ENCODE measurements at places on chromosomes 12 and 14.

DNA sequence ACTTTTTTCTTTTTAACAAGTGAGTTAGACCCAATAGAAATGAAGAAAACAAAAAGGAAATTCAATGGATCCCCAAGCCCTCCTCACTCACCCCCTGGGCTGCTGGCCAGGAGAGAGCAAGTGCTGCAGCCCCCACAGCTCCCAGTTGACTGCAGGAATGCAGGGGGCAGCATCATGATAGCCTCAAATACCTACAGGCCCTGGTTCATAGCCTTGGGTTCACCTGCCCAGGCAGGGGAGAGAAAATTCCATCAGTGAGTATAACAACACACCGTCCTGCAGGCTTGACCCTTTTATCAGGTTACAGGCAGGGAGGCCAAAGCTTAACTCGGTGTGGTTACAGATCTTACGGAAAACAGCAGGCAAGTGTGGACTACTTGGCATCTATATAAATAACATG, 76.3 kb downstream of the PHLDA1 start:
- DNase-seq: no peak

GRCh38 chr14:100239211-100239839, 381 bp downstream of the YY1 start:
- no peak for DNase-seq

DNA sequence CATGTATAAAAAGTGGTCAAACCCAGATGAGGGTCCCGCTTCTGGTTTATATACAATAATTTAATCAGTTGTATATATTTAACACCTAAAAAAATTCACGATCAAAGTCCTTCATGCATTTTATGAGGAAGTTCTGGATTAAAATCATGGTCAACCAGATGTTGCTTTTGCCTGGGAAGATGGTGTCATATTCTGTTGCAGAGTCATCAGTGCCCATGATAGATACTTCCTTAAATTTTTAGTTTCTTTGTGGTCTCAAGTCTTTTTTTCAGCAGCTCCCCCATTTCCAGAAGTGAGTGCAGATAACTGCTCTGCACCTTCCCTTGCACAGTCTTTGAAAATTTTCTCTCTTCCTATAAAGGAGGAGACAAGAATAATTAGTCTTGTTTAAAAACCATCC, 16.1 kb downstream of the ERP29 start:
- DNase-seq: no peak

DNA sequence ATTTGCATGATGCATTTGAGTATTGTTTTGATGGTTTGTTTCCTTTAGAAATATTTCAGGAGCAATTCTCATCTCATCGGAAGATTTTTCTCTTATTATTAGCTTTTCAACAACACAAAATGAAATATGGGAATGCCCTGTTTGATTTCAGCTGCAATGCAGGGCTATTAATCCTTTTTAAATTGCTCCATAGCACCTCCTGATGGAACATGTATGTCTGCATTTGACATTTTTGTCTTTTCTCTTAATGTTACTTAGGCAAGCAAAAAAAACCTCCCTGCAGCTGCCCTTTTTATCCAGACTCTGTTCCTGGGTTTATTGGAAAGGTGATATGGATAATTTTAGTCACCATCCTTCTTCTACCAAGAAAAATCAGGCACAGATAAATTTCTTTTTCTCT, 895.8 kb downstream of the RPS29 start:
- DNase-seq: no peak

DNA sequence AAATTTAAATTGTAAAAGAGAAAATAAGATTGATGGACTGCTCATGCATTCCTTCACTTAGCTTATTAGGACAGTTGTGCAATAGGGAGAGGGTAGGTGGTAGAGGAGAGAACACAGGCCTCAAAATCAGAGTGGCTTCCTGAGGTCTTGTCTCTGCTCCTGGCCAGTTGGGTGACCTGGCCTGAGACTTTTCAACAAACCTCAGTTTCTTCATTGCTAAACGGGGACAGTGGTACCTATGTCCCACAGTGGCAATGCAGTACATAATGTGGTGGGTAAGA, 2.6 kb downstream of the MAP3K12 start:
- no peak for DNase-seq

DNA sequence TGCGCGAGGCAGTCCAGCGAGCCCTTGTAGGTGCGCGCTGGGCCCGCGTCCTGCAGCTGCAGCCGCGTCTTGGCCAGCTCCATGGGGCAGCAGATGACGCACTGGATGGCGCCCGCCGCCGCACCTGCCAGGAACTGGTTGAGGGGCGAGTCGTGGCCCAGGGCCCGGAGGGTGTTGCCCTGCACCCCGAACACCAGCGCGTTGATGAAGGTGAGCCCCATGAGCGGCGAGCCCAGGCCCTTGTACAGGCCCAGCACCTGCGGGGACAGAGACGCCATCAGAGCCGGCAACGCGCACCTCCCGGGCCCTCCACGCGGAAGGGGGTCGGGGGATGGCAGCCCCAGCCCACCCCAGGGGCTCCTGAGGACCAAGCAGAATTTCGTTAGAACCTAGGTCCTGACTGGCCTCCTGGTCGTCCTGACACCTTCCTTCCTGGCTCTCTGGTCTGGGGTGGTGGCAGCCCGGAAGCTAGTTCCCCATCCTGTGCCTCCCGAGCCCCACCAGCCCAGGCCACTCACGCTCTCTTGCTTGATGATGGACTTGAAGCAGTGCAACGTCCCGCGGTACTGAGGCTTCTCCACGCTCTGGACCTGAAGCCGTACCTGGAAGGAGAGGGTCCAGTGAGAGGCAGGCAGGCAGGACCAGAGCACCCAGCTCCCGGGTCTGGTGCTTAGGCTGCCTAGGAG, 13.3 kb downstream of the SLC25A29 start:
- DNase-seq: peak; percentile 63

GRCh38 chr14:72708708-72709475, 185.0 kb downstream of the DPF3 start:
- DNase-seq: no peak

DNA sequence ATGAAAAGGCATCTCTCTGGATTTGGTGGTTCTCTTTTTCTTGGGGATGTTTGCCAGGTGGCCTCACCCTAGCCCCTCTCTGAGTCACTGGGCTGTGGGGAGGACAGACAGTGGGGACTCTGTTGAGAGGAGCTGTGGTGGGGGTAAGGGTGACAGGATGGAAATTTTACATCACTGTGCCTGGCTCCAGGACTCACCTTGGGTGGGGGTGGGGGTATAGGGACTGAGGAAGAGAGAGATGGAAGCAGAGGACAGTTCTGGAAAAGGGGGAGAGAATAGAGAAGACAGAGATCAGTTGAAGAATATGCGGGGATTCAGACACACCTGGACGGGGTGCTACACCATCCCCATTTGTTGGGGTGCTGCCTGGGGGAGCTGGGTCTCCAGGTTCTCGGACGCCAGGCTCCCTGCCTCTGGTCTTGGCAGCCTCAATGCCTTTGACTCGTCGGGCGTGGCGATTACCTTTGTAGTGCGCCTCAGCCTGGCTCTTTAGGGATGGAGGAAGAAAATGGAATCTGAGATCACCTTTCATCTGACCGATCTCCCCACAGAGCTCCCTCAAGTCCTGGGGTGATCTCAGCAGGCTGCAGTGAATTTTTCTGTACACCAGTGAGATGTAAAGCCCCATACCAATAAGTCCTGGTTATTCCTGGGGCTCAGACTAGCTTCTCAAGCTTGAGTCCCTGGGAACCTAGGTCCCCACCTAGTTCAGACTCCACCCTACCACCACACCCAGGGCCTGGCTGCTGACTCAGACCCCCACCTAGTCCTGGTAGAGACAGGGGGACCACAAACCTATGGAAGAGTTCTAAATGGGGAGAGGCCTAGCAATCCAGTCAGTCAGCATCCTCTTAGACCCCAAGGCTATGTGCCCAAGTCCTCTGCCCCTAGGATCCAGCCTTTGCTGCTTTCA, 9.6 kb upstream of the GPR84 start:
- DNase-seq: no peak

DNA sequence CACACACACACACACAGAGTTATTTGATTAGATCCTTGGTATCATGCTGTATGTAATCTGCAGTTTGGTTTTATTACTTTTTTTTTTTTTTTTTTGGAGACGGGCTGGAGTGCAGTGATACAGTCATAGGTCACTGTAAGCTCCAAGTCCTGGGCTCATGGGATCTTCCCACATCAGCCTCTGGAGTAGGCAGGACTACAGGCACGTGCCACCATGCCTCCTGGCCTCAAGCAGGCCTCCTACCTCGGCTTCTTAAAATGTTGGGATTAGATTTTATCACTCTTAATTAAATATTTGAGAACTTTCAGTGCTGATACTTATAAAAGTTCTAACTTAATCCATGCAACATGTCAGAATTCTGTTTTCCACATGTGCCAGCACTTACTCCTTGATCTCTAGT, 31.3 kb upstream of the PSEN1 start:
- DNase-seq: no peak

GRCh38 chr14:73663548-73664212, 18.9 kb downstream of the DNAL1 start:
- DNase-seq: no peak

GRCh38 chr12:125454786-125455480, 389.7 kb downstream of the AACS start:
- DNase-seq: no peak

All from kidney (tissue), 22 donors.